ENCODE measurements at places on chromosomes 7 and 10.

DNA sequence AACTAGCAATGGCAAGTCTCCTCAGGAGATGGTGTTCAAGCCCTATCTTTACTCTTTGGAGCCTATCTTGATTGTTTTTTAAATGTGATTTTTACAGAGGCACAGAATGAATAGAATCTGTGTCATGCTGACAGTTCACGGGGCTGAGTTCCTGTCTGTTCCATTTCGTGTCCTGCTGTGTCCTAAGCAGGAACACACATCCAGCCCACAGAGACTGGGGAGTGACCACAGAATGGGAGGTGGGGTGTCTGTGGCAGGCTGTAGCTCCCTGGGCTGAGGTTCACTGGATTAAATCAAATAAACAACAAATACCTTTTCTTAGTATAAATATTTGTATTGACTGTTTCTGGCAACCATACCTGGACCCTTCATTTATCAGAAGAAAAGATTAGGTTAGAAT is 73.4 kb upstream of the CARD11 start:
- no peak for DNase-seq

DNA sequence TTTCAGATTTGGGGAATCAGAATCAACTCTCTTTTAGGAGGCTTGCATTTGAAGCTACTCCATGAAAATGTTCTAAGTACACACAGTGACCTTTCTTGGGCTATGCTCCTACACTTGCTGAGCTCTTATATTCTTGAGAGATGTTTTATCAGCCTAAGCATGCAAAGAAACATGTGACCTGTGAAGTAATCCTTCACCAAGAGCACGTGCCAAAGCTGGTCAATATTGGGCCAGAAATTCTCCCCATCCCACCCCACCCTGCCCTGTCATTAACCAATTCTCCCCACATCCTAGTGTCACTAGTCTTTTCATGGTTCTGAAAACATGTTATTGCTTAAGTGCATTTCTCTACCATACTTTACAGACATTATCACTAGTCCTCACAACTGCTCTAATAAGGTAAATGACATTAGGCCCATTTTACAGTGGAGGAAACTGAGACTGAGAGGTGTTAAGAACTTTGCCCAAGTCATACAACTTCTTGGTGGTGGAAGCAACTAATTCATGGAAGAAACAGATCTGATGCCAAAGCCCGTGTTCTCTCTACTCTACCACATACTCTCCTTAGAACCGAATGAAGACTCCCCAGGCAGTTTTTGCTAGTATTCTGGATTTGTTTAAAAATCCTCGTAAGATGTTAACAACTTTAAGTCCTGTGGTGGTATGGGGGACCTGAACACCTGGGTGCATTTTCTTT is 200.6 kb downstream of the PTEN start:
- DNase-seq = no peak

DNA sequence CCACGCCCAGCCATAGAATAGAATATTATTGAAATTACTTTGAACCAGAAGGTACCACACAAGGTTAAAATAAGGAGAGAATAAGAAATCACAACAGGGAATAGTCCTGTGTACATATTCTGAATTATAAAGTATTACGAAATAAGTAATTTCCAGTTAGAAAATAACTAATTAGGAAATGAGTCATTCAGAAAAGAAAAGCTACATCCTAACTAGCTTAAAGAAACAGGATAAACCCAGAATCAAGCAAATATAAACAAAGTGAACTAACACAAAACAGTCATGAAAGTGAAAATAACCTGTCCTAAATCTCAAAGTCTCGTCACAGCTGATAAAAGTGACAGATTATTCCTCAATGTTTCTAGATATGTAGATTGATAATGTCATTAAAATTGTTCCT is 74.8 kb upstream of the NEBL start:
- DNase-seq = no peak

GRCh38 chr7:30411173-30411572 is 67.4 kb downstream of the NOD1 start:
- DNase-seq = no peak

GRCh38 chr10:132910901-132911785 is 31.2 kb downstream of the CFAP46 start:
- peak; percentile 6 for DNase-seq

DNA sequence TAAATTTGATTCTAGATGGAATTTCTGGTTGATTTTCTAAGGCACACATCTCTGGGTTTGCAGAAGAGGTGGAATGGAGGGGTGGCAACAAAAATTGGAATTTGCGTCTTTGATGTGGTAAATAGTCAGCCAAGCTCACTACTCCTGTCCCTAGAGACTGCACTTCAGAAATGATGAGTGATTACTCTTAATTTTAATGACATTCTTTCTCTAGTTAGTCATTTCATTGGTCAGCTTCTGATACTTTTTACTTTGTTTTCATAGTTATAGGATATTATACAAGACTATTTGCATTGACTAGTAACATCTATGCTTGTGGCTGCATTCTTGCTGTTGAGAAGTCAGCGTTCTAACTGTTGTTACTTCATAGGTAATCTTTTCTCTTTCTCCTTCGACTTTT is 658.3 kb downstream of the SUGCT start:
- DNase-seq = peak; percentile 87

Data from fibroblast of skin of abdomen (primary cell).